ENCODE measurements at places on chromosomes 4 and X.

GRCh38 chr4:89486042-89486441 lies 178.4 kb upstream of the GPRIN3 start:
- no peak for DNase-seq

DNA sequence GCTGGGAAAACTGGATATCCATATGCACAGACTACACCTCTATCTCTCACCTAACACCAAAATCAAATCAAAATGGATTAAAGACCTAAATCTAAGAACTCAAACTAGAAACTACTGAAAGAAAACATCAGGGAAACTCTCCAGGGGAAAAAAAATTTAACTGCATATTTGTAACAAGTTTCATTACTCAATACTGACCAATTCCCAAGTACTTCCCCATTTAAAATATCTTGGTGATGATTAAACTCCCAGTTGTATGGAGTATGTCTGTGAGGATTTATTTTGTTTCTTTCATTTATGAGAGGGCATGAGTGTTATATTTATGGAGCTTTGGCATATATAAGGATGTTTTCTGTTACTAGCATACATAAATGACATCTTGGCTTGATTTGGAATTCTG lies 112.3 kb upstream of the IL15 start:
- DNase-seq, result no peak

- DNase-seq, result no peak
These were observed 62.6 kb downstream of the FRAS1 start for GRCh38 chr4:78119698-78120097.

DNA sequence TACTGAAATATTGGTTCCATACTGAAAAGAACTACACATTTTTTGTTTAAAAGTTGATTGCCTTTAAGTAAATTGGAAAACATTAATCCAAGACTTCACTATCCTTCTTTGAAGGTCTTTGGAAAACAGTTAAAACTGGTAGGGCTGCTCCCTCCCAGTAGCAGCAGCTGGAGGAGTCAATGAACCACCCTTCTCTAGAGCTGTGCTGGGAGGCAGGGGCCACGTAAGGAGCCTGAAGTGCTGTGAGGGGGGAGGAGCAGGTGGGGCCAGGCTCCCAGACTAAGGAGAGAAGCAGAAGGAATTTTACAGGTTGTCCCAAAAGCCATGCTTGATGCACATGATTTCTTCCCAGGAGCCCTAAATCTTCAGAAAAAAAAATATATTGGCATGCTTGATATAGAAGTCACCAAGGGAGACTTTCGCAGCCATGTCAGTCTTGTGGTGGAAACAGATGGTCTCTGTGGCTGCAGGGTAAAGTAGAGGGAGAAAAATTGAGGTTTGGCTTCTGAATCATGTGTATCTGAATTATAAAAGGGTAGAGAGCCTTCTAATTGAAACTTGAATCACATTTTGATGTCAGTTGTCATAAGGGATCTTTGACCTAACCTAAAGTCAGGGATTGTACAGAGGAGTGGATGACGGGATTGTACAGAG lies 673.2 kb upstream of the FRG1 start:
- no peak for DNase-seq

DNA sequence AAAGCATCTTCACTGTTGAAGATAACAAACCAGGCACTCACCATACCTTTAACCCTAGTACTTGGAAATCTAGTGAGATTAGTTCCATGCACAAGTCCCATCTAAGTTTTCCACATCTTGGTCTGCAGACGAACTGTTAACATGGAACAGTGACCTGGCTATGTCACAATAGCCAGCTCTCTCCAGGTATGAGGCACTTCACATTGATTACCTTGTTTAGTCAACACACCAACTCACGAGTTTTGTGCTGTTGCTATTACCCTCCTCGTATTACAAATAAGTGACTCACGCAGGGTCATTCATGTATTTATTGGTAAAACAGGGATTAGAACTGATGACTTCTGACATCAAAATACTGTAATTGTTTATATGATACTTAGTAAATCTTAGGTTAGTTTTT lies 36.4 kb upstream of the FRAS1 start:
- DNase-seq, result no peak

- DNase-seq, result peak; percentile 40
These were observed 85.9 kb downstream of the AASDH start for GRCh38 chr4:56301181-56301996.

- no peak for DNase-seq
These were observed 79.0 kb downstream of the RTL9 start for GRCh38 chrX:110437686-110438085.

DNA sequence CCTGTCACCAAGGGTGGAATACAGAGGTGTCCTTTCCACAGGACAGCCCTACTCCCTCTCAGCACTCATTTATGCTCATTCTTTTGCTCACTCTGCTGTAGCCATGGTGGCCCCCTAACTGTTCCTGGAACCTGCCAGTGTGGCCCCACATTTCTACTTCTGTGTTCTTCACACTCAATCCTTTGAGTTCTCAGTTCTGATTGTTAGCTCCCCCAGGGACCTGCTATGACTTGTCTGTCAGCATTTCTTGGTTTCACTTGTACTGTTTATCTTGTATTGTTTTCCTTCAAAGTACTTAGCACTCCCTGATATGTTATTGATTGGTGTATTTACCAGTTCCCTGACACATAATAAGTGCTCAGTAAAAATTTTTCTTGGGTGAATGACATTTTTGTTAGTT lies 14.9 kb downstream of the VBP1 start:
- DNase-seq, result no peak

DNA sequence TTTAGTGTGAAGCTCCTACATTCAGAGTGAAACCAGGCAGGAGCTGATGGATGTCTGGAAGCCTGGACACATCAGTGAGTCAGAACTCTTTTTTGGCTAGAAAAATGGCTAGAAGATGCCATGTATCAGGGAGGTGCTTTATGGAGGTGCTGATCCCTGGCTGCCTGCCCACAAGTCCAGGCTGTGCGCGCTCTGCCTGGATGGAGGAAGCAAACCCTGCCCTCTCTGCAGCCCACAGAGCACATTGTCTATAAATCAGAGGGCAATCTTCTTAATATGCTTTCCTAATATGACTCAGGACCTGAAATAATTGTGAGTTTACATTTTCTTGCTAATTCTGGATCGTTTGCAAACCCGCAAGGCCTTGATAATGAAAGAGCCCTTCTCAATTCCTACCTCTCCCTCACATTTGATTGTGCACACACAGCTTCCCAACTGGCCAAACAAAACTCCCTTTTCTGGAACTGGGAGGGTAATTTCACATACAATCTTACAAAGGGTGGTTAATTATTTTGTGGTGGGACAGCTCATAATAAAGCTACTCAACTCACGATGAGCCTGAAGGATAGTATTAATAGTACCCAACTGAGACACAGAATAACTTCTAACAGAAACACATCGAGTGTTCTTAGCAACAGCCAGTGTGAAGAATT lies 11.7 kb downstream of the MFAP3L start:
- DNase-seq, result no peak

DNA sequence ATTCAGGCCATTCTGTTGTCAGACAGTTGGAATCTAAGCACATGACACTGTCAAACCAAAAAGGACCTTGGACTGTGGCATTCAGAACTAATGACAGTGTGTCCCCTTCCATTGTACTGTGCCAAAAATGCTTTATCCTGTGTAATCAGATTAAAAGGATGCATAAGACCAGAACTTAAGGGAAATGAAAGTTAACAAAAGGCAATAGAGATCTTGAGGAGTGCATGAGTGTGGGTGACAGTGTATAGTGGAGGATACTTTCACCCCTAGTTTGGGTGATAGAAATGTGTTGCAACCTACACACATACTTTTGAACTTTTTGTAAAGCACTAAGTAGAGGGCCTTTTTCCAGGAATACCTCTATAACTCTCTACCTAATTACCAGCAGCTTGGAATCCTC lies 4.5 kb downstream of the CYSLTR1 start:
- DNase-seq, result no peak

GRCh38 chr4:15145709-15146108 lies 143.4 kb downstream of the CPEB2 start:
- DNase-seq, result no peak

DNA sequence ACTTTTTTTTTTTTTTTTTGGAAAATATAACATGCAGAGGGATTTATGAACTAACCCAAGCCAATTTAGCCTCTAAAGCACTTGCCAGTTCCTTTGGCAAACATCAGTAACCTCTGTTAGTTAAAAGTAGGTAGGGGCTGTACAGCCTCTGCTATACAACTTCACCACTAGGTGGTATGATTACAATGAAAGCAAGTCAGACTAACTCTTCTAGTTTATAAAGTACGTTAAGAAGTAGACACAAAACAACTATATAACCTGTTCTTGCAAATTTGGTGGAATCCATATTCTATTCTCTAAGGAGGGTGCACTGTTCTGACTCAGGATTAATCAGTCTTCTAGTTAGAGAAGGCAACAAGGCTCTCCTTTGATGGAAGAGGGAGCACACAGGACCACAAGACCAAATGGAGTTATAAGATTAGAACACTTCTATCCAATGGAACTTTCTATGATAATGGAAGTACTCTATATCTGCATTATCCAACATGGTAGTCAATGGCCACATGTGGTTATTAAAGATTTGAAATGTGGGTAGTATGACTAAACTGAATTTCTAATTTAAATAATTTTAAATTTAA lies 12.8 kb downstream of the AIMP1 start:
- no peak for DNase-seq

DNA sequence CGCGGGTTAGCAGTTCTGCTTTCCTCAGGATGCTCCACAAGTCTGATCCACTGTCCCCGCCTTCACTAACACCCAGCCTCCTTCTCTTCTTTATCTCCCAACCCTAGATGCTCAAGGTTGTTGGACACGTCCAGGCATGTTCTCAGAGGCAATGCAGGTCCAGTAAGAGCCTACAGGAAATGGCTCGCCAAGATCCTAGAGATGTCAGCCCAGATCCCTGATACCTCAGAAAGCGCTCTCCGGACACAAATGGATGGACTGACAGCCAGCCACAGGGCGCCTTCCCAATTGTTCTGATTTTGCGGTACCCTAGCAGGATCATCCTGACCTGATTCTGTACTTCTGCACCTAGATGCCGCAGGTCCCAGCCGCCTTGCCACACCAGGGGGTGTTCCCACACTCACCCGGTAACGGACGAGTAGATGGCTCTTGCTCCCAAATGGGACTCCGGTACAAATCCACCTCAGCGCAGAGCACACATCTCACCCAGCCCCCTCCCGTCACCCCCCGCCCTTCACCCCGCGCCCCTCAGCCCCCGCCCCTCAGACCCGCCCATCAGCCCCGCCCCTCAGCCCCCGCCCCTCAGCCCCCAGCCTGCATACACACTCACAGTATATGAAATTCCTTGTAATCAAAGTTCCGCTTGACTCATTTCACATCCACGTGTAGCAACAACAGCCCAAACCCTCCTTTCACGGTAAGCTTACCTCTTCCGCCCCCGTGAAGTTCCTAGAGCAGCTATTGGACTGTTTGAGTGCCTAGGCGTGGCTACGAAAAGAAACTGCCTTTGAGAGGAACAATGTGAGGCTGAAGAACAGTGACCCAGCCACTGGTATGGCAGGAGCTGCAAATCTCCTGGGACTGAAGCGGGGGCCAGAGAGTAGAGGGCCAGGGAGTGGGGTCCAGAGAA lies at the start of gene EDA2R:
Gene EDA2R (minus strand): TSS at position 488 of the 910 bp plus-strand sequence. CDS start 23,058 bp downstream, outside the sequence.
- DNase-seq, result no peak

Data from gastrocnemius medialis (tissue), 4 donors.